Activated naive CD4-positive, alpha-beta T cell treated with anti-CD3 and anti-CD28 coated beads for 36 hours (primary cell): ENCODE measurements at places on chromosomes 3 and 15.

- peak; percentile 65 for DNase-seq
Measured at GRCh38 chr3:147361454-147362420, 44.6 kb downstream of the ZIC4 start.

DNA sequence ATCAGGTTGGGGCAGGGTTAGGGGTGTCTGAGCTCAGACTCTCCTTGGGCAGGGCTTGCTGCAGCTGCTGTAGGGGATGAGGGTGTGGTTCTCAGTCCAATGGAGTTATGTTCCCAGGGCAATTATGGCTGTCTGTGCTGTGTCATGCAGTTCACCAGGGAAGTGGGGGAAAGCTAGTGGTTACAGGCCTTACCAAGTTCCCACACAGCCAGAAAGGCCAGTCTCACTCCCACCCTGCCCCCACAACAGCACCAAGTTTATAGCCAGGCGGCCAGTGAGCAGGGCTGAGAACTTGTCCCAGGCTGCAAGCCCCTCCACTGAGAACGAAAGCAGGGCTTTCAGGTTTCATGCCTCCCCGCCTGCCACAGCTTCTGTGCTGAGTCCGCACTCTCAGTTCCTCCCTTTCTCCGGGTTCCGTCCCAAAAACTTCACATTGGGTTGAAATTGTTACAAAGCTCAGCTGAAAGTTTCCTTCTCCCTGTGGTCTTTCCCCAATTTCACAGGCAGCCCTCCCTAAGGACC lies 19.6 kb upstream of the CPOX start:
- DNase-seq = no peak

- no peak for DNase-seq
Measured at GRCh38 chr3:126019683-126020082, 50.7 kb downstream of the ROPN1B start.

- DNase-seq = no peak
Measured at GRCh38 chr3:177929310-177929709, 606.9 kb upstream of the KCNMB2 start.

DNA sequence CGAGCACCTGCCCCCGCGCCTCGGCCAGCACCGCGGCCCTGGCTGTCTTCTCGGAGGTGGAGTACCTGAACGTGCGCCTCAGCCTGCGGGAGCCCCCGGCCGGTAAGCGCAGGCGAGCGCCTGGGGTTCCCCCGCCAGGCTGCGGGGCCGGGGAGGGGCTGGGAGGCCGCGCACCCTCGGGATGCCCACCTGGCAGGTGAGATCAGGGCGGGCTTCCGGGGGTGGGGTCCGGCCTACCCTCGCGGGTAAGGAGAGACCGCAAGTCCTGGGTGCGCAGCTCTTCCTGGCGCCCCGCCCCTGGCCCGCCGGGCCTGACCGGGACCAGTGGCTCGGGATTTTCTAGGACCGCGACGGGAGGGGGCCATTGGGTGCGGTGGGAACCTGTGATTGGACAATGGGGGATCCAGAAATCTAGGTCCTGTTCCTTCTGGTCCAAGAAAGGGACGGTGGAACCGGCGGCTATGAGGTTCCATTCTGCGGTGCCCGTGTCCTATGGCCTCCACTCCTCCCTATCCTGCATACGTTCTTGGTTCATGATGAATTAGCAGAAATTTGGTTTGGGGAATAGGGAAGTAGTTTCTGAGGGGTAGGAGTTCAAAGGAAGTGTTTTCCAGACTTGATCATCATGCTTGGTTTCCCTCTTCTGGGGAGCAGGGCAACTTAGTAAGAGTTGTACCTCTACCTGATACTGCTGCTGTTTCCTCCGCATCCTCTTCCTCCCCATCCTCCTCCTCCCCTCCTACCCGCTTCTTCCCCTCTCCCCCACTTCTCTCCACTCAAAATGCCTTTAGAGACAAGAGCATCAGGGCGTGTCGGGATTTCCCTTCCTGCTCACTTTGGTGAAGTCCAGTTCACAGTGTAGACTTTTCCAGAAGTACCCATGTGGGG lies 808 bp downstream of the ARRDC4 start:
- peak; percentile 17 for DNase-seq

- DNase-seq = no peak
Measured at GRCh38 chr3:181610083-181610972, 101.4 kb upstream of the SOX2 start.

GRCh38 chr3:152728231-152728980 lies 106.5 kb upstream of the P2RY1 start:
- no peak for DNase-seq

DNA sequence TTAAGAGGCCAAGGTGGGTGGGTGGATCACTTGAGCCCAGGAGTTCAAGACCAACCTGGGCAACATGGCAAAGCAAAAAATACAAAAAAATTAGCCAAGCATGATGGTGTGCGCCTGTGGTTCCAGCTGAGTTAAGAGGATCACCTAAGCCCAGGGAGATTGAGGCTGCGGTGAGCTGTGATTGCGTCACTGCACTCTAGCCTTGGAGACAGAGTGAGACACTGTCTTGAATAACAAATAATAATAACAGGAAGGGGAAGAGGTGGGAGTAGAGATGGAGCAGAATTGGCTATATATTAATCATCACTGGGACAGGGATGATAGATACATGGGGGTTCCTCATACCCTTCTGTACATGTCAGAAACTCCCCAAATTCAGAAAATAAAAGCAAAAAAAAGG lies 23.8 kb upstream of the NMB start:
- peak; percentile 38 for DNase-seq

DNA sequence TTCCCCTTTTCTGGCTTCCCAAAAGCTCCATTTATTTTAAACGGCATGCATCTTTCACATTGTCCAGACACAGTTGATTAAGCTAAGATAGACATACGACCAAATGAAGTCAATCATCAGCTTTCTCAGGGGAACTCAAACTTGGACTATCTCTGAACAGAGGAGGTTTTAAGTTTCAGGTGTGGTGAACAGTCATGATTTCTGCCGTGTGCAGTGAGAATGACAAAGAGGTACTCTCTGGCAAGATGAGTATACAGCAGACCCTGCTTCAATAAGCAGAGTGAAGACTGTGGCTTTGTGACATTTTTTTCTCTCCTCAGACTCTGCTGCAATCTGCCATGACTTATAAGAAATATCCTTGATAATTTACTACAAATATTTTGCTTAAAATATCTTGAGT lies 307.7 kb downstream of the CNTN6 start:
- no peak for DNase-seq

DNA sequence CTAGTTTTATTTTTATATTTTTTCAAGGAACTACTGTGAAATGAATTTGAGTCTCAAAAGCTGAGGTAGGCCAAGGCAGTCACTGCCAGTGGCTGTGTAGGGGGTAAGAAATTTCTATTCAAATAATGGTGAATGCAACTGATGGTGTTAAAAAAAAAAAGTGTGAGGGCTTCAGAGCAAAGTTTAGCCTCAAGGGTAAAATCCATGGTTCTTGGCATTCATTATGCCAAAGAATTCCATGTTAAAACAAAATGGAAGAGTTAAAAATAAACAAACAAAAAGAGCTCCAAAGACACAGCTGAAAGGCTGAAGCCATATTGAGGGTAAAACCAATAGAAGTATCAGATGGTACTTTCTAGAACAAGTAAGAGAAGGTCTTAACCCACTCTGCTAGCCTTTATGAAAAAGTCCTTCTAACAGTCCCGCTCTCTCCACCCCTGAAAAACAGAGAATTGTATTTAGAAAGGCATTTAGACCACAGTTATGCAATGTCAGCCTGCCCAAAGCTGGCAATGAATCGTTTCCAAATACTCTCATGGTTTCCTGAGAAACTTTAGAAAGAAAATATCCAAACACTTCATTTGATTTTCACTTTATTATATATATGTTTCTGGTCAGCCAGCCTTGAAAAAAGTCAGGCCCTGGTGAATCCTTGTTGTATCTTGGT lies 158.4 kb upstream of the GMNC start:
- no peak for DNase-seq

GRCh38 chr15:40936709-40937666 lies 7.8 kb downstream of the DLL4 start:
- DNase-seq = no peak

DNA sequence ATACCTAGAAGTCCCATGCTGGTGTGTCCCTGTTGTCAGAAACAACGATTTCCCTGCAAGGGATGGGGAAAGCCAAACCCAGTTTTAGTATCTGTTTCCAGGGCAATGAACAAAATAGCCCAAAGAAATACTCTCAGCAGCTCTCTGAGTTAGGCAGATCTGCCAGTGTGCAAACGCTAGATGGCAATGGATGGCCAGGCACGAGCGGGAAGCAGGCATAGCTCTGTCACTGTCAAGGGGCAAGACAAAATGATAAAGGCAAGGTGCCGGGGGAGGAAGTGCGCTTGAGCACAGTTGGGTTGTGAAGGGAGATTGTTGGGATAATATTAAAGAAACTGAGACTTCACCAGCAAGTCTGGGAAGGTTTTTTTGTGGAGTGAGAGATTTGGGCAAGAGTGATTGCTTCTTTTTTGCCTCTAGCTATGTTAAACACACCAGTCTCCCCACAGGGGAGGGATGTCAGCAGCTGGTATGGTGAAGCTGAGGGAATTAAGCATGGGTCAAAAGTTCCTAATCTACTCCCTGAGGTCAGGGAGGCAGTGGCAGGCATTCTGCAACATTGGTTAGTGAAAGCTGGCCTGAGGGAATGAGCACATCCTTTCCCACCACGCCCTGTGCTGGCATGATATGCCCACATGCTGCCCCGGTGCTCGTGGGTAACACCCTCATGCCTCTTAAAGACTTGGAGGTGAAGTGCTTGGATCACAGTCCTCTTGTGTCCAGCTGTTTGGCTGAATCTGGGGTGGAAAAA lies 117.5 kb downstream of the PDCD6IP start:
- DNase-seq = peak; percentile 25

- DNase-seq = no peak
Measured at GRCh38 chr3:150742679-150743078, 20.3 kb downstream of the SIAH2 start.

DNA sequence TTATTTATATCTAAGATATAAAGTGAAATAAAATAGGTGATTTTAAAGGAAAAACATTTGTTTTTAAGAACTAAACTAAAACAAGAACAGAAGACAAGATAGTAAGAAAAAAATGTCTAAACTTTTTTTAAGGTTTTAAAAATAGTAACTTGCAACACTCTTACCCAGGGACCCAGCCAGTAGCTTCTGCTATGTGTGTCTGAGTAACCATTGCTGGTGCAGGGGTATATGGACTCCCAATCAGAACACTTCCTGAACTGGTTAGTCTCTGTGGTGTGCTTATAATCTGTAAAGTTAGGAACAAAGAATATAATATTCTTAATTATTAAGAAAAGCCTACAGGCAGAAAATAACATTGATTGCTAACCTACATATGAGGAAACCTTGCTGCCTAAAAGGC lies 118.4 kb downstream of the ATP1B3 start:
- no peak for DNase-seq

DNA sequence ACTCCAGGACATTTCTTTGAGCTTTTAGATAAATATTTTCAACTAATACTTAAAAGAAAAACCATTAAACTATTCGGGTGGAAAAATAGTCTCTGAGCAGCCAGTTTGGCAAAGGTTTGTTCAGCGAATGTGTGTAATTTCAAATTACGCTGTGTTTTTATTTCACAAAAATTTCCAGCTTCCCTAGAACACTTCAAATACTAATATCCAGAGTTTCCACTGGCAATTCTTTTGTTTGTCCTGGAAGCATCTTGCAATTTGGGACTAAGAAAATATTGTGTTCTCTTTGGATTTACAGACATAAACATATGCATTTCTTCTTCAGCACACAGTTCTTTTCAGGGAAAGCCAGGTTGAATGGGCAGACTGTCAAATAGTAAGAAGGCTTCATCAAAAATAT lies 61.9 kb downstream of the MDFIC2 start:
- no peak for DNase-seq

DNA sequence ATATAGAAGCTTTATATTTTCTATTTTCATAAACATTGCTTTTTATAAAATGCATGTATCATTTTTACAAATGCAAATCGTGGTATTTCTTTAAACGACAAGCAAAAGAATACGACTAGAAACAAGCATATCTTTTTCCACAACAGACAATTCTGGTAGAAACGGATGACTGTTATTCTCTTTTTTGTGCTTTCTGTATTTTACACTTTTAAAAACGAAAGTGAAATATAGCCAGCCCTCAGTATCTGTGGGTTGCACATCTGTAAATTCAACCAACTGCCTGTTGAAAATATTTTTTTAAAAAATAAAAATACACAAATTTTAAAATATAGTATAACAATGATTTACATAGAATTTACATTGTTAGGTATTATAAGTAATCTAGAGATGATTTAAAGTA lies 61.3 kb downstream of the PRTG start:
- DNase-seq = no peak

- DNase-seq = no peak
Measured at GRCh38 chr3:177499779-177500423, 302.6 kb upstream of the TBL1XR1 start.

GRCh38 chr3:126300761-126301481 lies 56.3 kb downstream of the KLF15 start:
- DNase-seq = no peak

DNA sequence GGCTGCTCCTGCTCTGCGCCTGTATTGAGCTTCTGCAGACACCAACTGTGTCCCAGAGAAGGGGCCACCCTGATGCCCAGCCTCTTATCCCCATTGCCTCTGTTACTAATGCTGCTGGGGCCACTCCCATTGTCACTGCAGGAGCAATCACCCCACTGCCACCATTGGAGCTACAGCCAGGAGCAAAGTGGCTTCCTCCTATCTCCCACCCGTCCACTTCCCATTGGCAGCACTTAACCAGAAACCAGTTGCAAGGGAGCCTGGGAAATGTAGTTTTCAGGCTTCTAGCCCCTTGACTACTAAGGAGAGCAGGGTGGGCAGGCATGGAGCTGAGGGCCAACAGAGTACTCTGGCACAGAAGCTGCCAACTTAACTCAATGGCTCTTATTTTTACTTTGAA lies 55.9 kb upstream of the KLF13 start:
- no peak for DNase-seq

GRCh38 chr3:109268181-109268580 lies 48.1 kb downstream of the DPPA2 start:
- DNase-seq = no peak

- DNase-seq = no peak
Measured at GRCh38 chr3:188901126-188901525, 270.6 kb upstream of the TPRG1 start.

- no peak for DNase-seq
Measured at GRCh38 chr3:45443459-45443858, 55.1 kb downstream of the LARS2 start.

GRCh38 chr15:76846782-76847181 lies 58.4 kb downstream of the SCAPER start:
- no peak for DNase-seq

GRCh38 chr3:7973006-7973405 lies 528.6 kb upstream of the LMCD1 start:
- DNase-seq = no peak

- peak; percentile 97 for DNase-seq
Measured at GRCh38 chr15:78034495-78035191, 42.9 kb downstream of the TBC1D2B start.
